ENCODE measurements at places on chromosomes 5 and 9.
A peak's percentile ranks its signal among the peaks of the same experiment; 100 is the strongest.

- no peak for DNase-seq
Observed at GRCh38 chr9:96121136-96121535, 180.8 kb downstream of the HSD17B3 start.

- DNase-seq = no peak
Observed at GRCh38 chr9:122562134-122562760, 9.3 kb downstream of the OR1N2 start.

DNA sequence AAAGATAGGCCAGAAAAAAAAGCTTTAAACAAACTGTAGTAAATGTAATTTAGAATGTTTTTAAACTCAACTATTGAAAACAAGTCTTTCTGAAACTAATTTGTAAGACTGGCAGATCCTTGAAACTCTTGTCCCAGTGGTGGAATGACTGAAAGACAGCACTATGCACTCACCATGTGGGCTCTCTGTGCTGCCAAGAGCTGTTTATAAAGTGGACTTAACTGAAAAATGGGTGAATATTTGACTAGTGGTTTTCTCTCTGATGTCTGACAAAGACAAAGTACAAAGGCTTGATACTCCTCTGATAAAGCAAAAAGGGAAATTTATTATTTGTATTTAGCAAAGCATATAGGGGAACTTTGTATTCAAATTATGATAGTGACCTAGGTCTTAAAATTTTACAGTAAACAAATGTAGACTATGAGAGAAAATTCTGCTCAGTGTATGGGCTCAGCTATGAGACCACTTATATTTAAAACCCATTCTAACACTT lies 635.4 kb downstream of the NR2F1-AS1 start:
- peak; percentile 8 for DNase-seq

DNA sequence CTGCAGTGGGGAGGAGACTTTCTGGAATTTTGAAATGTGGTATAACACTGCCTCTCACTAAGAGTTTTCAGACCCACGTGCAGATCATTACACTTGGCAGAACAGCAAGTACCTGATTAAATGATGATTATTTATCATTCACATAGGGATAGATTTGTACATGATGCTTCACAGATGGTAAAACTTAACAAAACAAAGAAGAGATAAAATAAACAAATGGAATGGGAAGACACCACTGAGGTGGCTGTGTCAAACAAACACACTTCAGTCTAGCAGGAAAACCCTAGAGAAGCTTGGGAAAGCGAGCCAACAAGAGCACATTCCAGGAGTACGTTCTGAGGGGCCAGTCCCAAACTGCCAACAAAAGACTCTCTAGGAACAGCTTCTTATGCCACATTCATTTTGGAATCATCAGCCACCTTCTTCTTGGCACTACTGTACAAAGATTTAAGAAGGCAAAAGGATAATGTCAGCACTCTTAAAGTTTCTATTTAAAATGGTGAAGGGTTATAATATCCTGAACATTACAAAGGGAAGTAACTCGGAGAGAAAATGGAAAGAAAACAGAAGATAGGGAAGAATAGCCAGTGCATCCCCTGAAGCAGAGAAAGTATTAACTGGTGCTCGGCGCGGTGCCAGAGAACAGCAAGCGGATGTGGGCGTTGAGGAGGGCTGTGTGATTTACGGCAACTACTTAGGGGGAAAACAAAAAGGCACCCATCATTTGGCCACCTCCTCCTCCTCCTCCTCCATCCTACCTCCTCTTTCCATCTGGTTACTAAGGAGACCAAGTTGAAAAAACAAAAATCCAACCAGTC lies 1.6 kb downstream of the MED27 start:
- peak; percentile 63 for DNase-seq

GRCh38 chr5:132474881-132475496 lies 15.6 kb downstream of the IRF1 start:
- no peak for DNase-seq

- DNase-seq = no peak
Observed at GRCh38 chr9:112168197-112168596, 6.9 kb downstream of the SUSD1 start.

DNA sequence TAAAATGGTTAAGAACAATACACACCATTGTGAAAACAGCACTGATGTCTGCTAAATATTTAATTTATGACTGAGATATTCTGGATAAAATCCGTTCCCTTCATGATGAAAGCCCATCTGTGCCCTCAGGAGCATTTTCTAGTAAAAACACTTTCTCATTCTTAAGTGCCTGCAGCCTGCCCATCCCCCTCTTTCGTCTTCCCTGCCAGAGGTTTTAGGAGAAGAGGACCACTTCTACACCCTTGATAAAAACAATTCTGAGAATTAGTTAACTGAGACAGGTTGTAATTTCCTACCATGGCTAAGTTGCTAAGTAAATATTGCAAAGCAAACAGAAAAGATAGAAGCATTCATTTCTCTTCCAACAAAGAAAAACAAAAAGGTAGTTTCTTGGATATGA lies 272.6 kb downstream of the ATPSCKMT start:
- no peak for DNase-seq
